Femur (tissue), 1 donor: ENCODE measurements at places on chromosomes 7 and 10.

DNA sequence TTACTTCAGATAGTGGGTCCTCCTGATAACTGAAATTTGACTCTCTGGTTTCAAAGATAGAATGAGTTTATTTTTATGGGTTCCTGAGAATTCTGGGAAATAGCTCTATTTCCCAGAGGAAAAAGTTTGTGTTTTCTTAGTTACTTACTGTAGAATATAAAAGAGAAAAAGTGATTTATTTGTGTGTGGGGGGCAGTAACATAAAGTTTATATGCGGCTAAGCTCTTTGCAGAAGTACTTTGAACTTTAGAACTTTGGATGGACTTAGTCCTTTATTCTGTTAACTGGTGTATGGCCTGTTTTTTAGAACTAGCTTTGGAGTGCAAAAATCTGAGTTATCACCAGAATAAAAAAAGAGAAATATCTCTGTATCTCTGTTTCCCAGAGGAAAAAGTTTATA is 157.1 kb downstream of the BBS9 start:
- no peak for DNase-seq

DNA sequence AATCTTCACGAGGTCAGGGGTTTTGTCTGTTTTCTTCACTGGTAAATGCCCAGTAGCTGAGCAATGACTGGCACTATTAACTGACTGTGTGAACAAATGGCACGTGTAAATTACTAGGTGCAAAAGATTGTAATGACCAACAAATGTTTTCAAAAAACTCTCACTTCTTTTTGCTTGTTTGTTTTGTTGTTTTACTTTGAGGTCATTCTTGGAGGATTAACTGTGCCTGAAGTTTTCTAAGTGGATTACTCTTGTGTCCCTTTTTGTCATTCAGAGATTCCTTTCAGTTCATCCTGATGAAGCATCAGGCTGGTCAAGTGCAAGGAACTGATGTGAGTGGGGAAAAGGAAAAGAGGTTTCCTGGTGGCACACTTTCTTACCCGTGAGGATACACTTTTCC is 74.4 kb upstream of the PPP1R3C start:
- no peak for DNase-seq

- no peak for DNase-seq
Measured at GRCh38 chr7:115146148-115146547, 224.3 kb downstream of the MDFIC start.

DNA sequence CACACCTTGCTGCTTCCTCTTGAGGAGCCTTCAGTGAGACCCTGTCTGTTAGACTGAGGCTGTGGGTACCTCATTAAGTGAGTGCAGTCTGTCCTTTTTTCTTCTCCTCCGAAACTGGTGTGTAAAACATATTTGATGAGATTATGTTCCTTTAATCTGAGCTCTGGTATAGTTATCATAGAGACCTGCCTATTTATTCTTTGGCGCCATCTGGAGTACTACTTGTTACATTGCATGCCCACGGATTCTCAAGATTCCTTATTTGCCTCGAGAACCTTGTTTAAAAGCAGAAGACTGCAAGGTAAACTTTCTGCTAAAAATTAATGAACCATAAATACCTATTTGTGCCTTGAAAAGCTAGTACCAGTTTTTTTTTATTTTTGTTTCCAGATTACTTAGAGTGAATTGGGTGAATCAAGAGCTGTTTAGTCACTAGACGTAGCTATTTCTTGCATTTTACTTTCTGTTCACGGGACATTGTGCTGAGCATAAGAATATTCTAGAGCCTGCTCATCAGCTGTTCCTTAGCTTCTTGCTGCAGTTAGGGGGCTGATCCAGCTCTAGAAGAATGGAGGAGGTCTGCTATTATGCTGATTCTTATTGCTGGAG is 16.9 kb upstream of the STMP1 start:
- DNase-seq, result no peak

GRCh38 chr7:99112097-99112496 is 31.8 kb downstream of the SMURF1 start:
- no peak for DNase-seq

GRCh38 chr7:70520611-70521010 is 611.3 kb upstream of the GALNT17 start:
- no peak for DNase-seq

DNA sequence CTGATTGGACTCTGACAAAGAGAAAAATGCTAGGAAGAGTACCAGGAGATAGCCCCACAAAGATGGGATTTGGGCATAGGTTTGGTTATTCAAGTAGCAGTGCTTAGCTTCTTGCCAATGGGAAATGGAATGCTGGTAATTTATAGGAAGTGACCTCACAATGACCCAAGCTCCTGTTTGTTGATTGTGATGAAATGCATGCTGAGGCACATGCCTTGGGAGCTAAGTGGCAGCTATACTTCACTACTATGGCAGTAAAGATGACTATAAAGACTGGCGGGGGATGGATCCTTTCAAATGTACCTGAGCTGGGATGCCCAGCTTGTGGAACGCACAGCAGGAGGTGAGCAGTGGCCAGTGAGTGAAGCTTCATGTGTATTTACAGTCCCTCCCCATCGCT is 153.8 kb downstream of the ZNF22 start:
- DNase-seq, result no peak

GRCh38 chr7:100407285-100408180 is 21.0 kb downstream of the ZCWPW1 start:
- DNase-seq, result no peak

DNA sequence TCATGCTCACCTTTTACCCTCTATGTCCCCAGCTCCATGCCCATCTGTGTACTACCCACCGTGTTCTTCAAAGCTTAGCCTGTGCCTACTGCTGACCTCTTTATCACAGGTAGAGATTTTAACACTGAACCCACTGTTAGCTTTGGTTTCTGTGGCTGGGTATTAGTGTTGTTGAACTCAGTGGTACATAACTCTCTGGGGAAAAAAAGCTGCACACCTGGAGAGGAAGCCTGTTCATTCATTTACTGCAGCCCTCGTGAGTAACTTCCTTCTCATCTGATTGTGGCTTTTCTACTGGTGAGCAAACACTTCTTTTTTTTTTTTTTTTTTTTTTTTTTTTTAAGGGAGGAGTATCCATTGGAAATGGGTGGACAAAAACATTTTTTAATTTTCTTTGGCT is 326.3 kb downstream of the CCSER2 start:
- no peak for DNase-seq

DNA sequence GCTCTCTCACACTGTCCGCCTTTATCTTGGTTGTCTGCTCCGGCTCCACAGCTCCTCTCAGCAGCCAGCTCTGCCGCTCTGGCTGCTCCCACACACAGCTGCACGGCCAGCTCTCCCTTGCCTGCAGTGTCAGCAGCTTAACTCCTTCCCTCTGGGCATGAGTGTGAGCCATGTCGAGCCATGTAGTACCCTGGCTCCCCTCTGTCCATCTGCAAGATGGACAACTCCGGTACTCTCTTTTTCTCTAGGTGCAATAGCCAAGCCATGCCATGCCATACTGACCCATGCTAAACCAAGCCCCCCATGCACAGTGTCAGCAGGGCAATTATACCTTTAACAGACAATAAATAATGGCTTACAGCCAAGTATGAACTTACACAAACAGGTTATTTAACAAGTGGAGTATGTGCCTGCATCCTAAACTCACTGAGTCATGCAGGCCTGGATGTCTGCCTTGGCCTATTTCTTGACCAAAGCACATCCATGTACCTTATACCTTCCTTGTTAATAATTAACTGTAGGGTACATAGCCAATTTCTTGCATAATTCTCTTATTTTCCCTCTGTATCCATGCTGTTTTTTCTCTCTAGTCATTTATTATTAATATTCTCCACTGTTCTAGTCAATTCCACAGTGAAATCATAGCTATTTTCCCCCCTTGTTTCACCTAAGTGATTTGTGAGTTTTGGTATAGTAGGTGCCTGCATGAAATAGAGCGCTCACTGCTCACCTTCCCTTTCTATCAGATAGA is 170.9 kb downstream of the CDK14 start:
- DNase-seq, result peak; percentile 71

- no peak for DNase-seq
Measured at GRCh38 chr7:28855538-28856217, 102.5 kb downstream of the TRIL start.

GRCh38 chr10:13790196-13790595 is 203.4 kb downstream of the PRPF18 start:
- no peak for DNase-seq

DNA sequence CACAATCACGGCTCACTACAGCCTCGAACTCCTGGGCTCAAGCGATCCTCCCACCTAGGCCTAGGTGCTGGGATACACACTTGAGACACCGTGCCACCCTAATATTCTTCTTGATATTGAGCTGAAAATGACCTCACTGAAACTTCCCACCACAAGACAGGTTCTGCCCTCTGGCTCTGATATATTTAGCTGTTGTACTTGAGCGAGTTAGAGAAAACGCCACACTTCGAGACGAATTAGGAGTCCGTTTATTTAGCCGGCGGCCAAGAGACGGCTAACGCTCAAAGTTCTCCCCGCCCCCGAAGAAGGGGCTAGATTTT is 17.9 kb downstream of the ZC3HAV1 start:
- no peak for DNase-seq

DNA sequence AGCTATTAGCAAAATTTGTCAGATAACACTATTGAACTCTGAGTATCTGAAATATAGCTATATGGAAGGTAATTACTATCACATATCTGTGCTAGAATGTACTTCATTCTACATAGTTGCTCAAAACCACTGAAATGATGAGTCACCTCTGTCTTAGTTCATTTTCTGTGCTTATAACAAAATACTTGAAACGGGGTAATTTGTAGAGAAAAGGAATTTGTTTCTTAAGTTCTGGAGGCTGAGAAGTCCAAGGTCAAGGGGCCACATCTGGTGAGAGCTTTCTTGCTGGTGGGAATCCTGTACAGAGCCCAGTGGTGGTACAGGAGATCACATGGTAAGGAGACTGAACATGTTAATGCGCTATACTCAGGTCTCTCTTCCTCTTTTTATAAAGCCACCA is 41.9 kb upstream of the TNKS2 start:
- no peak for DNase-seq

GRCh38 chr10:12081470-12081869 is 12.7 kb downstream of the DHTKD1 start:
- DNase-seq, result no peak

- DNase-seq, result no peak
Measured at GRCh38 chr7:36546331-36546730, 156.7 kb downstream of the ANLN start.

- DNase-seq, result no peak
Measured at GRCh38 chr7:88431882-88432281, 125.2 kb upstream of the STEAP4 start.

GRCh38 chr10:67476201-67476600 is 219.8 kb downstream of the CTNNA3 start:
- no peak for DNase-seq

DNA sequence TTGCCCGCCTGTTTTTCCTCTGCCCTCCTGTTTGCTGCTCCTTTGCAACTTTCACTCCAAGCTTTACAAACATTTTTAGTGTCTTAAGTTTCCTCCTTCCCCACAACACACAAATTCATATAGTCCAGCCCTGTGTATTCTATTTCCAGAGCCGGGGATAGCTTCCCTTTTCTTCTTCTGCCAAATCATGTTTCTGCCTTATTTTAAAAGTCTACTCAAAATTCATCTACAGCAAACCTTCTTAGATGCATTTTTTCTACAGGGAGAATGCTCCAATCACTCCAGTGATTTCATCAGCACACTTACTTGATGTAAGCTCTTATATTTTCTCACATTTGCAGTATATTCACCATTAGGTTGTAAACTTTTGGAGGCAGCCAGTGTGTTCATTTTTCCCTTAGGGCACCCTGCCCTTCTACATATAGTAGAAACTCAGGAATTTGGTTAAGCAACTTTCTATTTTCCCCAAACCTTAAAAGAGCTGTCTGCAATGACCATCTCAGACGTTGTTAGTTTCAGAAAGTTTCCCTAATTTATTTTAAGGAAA is 12.4 kb upstream of the ACTA2 start:
- DNase-seq, result no peak

GRCh38 chr10:91521439-91521838 is 111.3 kb downstream of the HECTD2 start:
- DNase-seq, result no peak

- no peak for DNase-seq
Measured at GRCh38 chr10:124142960-124143359, 49.6 kb upstream of the CHST15 start.

- no peak for DNase-seq
Measured at GRCh38 chr10:8794860-8795259, 740.4 kb downstream of the GATA3 start.

- DNase-seq, result no peak
Measured at GRCh38 chr7:140525743-140526142, 46.4 kb upstream of the MKRN1 start.
